ENCODE measurements at places on chromosomes 2 and 18.

DNA sequence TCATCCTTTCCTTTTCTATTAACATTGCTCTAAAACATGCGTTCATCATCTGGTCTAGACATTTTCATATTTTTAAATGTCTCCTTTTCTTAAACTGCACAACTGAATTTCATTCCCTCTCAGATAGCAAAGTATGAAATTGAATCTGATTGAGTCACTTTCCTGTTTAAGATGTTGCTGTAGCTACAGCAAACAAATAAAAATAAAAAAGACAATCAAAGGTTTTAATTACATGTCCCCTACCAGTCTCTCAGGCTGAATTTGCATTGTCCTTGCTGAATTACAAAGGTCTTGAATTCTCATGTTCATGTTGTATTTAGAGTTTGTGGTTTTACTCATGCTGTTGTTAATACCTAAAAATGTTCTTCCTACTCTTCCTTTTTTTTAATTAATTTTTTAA is 537.9 kb upstream of the LRATD1 start:
- DNase-seq, result no peak

- no peak for DNase-seq
Measured at GRCh38 chr2:212147921-212148513, 390.6 kb downstream of the ERBB4 start.

GRCh38 chr2:241944821-241945220 is 75.3 kb downstream of the RTP5 start:
- DNase-seq, result no peak

GRCh38 chr2:168350380-168350779 is 103.0 kb upstream of the STK39 start:
- DNase-seq, result no peak

DNA sequence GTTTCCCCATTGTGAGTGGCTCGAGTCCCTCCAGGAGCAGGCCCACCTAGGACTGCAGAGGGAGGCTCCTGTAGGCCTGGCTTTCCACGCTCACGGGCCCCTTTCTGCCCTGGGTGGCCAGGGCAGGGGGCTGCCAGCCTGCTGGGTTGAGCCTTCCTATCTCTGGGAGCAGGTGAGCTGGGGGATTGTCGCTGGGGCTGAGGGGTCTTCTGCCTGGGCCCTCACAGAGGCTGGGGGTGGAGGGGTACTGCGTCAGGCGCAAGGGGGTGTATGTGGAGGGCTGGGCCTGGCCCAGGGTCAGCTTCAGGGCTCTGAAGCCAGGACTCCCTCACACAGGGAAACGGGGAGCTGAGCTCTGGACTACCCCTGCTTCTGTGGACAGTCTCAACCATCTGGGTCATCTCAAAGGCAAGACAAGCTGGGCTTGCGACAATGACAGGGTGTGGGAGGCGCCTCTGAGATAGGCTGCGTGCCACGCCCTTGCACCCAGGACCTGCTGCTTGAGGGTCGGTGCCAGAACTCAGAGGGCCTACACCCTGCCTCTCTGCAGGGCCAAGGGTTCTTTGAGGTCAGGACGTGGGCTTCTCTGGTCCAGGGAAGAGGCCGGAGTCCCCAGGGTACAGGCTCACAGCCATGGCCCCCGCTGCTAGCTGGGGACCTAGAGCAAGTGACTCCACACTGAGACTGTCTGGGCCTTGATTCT is 206.1 kb downstream of the TWIST2 start:
- DNase-seq, result no peak

GRCh38 chr2:233056961-233057605 is 3.1 kb upstream of the INPP5D start:
- DNase-seq, result no peak

DNA sequence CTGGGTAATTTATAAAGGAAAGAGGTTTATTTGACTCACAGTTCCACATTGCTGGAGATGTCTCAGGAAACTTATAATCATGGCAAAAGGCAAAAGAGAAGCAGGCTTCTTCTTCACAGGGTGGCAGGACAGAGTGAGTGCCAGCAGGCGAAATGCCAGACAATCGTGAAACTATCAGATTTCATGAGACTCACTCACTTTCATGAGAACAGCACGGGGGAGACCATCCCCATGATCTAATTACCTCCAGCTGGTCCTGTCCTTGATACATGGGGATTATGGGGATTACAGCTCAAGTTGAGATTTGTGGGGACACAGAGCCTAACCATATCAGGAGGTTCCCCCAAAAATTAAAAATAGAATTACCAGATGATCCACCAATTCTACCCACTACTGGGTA is 675.5 kb upstream of the SLC8A1 start:
- DNase-seq, result no peak

DNA sequence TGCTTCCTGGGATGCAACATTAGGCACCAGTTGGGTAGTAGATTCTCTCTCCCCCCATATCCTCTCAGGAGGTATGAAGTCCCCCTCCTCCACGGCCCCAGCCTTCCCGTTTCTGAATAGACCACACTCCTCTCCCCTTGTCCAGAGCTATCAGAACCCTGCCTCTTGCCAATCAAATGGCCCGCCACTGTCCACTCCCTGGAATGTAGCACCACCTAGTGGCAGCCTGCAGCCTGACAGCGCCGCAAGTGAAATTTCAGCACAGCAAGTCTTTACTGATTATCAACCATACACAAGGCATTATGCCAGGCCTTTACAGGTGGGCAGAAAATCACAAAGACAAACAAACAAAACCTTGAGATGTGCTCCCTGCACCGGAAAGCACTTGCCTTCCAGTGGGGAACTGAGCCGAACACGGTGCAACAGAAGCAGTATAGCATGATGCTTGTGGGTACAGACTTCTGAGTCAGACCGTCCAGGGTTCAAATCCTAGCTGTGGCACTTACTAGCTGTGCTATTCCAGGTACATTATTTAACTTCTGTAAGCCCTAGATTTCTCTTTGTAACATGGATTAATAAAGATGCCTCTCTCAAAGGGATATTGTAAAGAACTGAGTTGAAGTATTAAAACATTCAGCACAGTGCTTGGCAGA is 174.0 kb downstream of the SMAD2 start:
- DNase-seq, result peak; percentile 58

DNA sequence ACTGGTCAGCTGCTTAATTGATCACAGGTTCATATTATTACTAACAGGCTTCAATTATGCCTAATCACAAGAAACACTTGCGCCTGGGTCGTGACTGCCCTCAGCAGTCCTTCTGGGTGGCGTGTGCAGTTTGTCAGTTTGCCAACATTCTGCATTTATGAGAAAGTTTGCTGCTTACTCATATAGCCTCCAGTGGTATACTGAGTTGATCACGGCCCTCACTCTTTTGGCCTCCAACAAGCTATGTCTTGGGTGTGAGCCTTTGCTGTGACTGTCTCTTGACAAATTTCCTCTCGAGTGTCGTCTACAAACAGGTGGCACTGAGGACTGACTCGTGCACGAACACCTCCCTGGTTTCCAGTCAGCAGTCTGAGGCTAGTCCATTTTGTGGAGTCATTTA is 27.3 kb downstream of the DCDC2C start:
- DNase-seq, result no peak

GRCh38 chr2:235049069-235049468 is 97.3 kb downstream of the SH3BP4 start:
- no peak for DNase-seq

DNA sequence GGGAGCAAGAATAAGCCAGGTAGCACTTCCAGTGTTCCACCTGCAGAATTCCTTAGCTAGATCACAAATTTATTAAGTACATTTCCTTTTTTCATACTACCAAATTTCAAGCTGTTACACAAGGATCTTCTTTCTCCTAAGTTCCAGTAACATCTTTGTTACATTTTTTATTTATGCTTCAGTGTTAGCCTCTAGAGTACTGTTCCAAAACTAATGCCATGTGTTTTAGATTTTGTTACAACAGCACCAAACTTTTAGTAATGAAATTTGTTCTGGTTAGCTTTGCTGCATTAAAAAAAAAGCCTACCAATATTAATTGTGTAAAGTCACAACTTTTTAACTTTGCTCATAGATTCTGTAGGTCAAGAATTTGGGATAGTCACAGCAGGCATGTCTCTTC is 161.1 kb downstream of the CAMKMT start:
- no peak for DNase-seq

- no peak for DNase-seq
Measured at GRCh38 chr2:194765723-194766122, 891.3 kb upstream of the SLC39A10 start.

- DNase-seq, result peak; percentile 25
Measured at GRCh38 chr2:9984871-9985480, 33.5 kb downstream of the GRHL1 start.

GRCh38 chr18:24094561-24094960 is 44.3 kb upstream of the CABYR start:
- DNase-seq, result no peak

DNA sequence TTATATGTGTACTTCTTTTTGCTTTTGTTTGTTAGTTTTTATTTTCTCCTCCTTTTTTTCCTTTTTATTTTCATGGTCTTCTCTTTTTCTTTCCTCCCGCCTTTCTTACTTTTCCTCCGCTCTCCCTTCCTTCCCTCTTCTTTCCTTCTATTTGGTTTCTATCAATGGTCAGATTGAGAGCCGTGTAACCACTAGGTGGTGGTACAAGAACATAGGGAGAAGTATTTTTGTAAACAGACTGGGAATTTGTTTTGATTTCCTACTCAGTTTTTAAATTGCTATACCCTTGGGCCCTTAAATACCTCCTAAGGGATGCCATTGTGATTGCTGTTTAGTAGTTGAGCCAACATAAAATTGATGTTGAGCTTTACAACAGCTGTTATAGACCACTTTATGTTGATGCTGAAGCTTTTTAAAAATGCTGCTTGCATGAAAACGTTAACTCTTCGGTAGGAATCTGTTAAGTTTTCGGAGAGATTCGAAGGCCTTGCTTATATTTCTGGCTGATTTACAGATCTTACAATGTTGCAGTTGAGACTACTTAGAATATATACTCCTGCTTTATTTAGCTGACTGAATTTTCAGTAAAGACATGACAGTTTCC is 124.2 kb downstream of the UBE2E3 start:
- DNase-seq, result peak; percentile 35

DNA sequence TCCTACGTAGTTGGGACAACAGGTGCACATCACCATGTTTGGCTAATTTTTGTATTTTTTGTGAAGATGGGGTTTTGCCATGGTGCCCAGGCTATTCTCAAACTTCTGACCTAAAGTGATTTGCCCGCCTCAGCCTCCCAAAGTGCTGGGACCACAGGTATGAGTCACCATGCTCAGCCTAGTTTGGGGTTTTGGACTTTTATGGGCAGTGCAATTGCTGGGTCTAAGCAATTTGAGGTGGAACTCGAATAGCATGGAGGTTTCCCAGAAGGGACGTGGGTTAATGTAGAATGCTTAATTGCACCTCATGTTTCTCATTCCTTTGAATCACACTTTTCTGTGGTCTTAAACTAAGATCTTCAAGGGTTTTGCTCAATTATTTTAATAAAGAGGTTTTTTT is 102.3 kb upstream of the EPHA4 start:
- no peak for DNase-seq

DNA sequence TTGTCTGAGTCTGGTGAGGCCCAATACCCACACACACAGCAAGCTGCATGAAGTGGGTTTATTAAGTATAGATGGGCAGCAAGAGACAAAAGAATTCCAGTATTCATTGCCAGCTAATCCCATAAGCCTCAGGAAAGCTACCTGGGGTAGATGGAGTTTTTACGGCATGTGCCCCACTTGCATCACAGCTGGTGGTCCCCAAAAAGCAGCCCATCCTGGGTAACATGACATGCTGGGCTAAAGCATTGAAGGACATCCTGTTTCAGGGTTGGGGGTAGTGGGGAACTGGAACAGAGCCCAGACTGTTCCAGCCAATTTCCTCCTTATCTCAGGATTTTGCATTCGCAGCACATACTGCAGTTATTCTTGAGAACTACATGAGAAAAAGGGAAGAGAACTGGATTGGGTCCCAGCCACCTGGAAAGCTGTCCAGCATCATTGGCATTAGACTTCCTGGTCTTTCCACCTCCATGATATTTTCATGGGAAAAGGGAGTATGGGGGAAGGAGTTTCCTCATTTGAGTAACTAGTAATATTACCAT is 240.1 kb upstream of the MMADHC start:
- no peak for DNase-seq

DNA sequence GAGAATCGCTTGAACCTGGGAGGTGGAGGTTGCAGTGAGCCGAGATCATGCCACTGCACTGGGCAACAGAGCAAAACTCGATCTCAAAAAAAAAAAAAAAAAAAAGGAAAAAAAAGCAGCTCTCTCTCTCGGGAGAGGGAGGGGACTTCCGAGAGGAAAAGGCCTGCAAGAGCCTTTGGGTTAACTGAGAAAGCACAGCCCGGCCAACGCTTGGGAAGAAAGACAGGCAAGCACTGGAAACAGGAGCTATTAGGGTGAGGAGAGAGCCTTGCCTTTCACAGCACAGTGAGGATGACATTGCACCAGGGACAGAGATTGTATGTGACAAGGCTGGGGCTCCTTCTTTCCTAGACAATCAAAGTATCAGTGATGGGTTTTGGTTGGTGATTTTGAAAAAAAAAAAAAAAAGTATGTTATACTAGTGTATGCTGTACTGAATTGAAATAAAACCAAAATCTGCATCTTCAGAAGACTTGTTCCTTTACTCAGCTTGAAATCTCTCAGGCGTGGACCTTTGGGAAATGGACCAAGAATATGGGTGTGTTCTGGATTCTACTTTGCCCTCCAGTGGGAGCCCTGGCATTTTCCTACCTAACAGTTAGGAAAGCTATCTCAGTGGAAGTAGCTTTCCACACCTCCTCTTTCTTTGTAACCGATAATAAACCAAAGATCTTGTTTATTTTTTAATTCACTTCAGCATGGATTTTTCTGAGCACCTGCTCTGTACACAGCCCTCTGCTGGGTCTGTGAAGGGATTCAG is 16.7 kb downstream of the SRSF7 start:
- no peak for DNase-seq

GRCh38 chr18:24446953-24447538 is 13.4 kb upstream of the HRH4 start:
- DNase-seq, result no peak

DNA sequence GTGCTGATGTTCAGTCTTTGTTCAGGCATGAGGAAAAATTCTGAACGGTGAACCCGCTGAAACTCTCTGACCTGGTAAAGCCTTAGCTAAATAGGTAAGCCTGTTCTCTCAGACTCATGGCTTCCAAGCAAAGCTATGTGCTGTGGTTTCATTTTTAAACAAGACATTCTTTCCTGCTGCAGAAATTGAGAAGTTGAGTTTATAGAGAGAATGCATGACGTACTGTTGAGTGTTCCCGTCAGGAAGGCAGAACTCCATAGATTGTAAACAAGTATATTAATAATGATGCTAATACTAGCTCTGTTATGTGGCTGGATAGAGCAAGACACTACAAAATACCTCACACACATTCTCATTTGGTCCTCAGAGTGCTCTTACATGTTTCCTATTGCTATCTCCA is 424.0 kb upstream of the CRIM1 start:
- no peak for DNase-seq

DNA sequence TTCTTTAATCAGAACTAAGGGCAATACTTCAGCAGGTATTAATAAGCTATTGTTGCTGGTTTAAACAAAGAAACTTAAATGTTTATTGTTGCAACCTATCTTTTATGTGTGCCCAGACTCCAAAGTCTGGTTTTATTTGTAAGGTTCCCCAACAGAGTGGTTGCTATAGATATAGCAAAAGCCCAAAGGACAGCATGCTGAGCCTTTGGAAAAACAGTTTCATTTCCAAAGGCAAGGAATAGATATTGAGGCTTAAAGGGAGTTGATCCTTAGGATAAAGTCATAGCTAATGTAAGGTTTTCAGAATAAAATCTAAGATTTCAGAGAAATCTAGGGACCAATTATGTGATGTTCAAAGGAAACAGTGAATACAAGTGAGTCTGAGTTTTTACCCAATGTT is 413.2 kb upstream of the SLC14A2 start:
- DNase-seq, result no peak

Data from inflammatory macrophage (primary cell).